ENCODE measurements at places on chromosomes 5 and 9.

- no peak for DNase-seq
Observed at GRCh38 chr5:108935611-108936010, 187.9 kb downstream of the FER start.

DNA sequence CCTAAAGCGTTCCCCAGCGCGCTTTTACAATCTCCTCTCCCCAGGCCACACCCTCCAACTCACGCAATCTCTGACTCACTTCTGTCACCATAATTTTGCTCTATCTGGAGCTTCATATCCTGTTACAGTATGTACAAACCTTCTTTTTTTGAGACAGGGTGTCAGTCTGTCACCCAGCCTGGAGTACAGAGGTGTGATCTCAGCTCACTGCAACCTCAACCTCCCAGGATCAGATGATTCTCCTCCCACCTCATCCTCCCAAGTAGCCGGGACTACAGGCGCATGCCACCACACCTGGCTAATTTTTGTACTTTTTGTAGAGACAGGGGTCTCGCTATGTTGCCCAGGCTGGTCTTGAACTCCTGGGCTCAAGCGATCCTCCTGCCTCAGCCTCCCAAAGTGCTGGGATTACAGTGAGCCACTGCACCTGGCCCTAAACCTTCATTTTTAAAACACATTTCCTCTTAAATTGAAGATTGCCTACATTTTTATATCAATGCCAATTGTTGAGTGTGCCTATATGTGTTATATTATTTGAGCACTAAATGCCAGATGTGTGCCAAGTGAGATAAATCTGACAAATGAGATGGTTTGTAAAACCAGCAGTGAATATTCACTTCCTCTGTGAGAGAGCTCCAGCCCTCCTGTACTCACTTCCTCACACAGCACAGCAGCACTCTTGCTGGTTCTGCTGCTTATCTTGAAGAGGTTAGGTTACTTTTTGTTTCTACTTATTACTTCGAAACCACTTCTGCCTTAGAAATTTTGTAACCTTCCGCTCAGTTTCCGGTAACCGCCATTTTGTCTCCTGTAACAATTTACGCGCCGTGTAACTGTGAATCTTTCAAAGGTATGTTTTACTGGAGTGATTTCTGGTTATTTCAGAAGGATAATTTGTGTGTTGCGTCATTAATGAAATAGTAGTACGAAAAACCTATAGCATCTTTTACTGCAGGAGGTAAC lies 57.9 kb downstream of the DOCK8 start:
- peak; percentile 64 for DNase-seq

- DNase-seq: no peak
Observed at GRCh38 chr5:1855596-1855995, 27.1 kb downstream of the IRX4 start.

GRCh38 chr5:106392766-106393165 lies 1278.0 kb downstream of the EFNA5 start:
- no peak for DNase-seq

- DNase-seq: no peak
Observed at GRCh38 chr9:138042640-138043039, 165.1 kb downstream of the CACNA1B start.

Data from stimulated activated CD8-positive, alpha-beta memory T cell treated with anti-CD3 and anti-CD28 coated beads, Interleukin-7, amount 100 ng/mL, for 48 hours (primary cell).